Urinary bladder (tissue), 4 donors: ENCODE measurements at places on chromosomes 4 and X.

- no peak for DNase-seq
These were observed 6.7 kb downstream of the TEC start for GRCh38 chr4:48262926-48263325.

GRCh38 chr4:18404642-18405041 is 383.1 kb upstream of the LCORL start:
- no peak for DNase-seq

- DNase-seq, result no peak
These were observed 23.4 kb upstream of the STBD1 start for GRCh38 chr4:76282941-76283689.

GRCh38 chr4:107635735-107636134 is 84.3 kb downstream of the PAPSS1 start:
- DNase-seq, result no peak

DNA sequence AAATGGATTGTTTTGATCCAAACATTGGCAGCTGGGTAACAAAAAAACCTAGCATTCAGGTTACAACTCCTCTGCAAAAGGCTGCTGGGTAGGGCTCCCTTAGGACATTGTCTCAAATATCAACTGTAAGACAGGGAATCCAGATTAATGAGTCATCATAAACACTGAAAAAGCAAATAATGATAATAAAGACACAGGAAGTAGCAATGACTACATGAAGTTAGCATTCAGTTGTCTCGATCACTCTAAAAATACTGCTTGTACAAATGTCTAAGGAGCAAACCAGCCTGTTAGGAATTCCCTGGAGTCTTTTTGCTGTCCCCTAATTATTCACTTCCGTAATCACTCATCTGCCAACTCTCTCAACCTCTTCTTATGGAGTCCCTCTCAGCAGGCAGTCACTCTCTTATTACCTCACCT is 259.2 kb downstream of the GPC3 start:
- DNase-seq, result no peak
